GM04504 (cell line): ENCODE measurements at places on chromosomes 3 and 15.

- no peak for DNase-seq
Measured at GRCh38 chr3:150090877-150091276, 120.2 kb upstream of the PFN2 start.

GRCh38 chr3:174440253-174440701 lies 418.9 kb upstream of the NAALADL2 start:
- no peak for DNase-seq

GRCh38 chr3:107690522-107691138 lies 167.9 kb downstream of the BBX start:
- no peak for DNase-seq

GRCh38 chr3:12681089-12681942 lies 17.4 kb upstream of the RAF1 start:
- no peak for DNase-seq

DNA sequence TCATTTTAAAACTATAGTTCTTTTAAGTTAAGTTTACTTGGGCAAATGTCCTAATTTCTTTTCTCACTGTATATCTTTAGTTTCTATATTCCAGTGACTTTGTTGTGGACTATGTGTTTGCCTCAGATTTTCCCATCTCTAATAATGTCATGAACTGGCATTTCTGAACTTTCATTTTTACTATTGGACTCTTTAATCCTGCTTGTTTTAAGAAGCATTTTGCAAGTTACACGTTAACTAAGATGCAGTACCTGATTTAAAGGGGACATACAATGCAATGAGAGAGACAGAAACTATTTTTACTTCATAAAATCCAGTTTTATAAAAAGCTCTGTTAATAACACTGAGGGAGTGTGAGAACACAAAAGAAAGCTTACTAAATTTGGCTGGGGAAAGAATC lies 58.6 kb upstream of the PHLDB2 start:
- no peak for DNase-seq

DNA sequence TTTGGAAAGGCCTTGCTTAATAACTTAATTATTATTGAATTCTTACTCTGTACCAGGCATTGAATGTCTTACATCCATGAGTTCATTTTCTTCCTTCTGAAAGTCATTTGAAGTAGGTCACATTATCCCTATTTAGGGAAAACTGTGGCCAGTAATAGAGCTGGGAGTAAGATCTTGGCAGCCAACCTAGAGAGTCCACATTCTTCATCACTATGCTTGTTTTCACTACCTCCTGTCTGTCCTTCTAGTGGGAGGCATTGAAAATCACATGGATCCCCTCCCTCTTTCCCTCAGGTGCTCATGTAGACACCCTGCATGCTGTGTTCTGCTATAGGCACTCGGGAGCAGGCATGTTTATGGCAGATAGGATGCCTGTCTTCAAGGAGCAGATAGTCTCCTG lies 154.9 kb downstream of the EBLN2 start:
- DNase-seq = no peak

DNA sequence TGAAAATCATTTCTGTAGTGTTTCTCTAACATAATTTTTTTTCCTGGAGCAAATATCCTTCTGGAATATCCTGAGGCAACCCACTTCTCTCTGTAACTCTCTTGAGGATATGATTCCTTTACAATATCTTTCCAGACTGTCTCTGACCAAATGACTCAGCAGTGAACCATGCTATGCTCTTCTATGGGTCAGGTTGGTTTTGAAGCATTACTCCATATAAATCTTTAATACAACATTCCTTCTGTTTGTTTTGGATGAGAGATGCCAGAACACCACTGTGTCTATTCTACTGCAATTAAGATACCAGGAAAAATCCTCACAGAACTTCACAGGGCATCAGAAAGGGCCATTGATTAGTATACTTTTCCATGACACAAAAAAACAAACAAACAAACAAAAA lies 626.4 kb upstream of the ZNF385D start:
- peak; percentile 22 for DNase-seq
